ENCODE measurements at places on chromosomes 2 and 18.

- no peak for DNase-seq
- no peaks in the 10 kb centered on the region for H3K27me3 ChIP-seq
- H3K27ac ChIP-seq = no peak overlapping the region
- no peaks in the 10 kb centered on the region for H3K36me3 ChIP-seq
- peaks cover 8% of the 10 kb centered on the region for H3K4me1 ChIP-seq
- H3K4me3 ChIP-seq = no peak overlapping the region
Measured at GRCh38 chr2:66940080-66940479, 457.1 kb upstream of the ETAA1 start.

GRCh38 chr2:130135692-130136541, 6.9 kb upstream of the POTEF start:
- no peaks in the 10 kb centered on the region for H3K4me1 ChIP-seq
- H3K36me3 ChIP-seq = no peaks in the 10 kb centered on the region
- no peak overlapping the region for H3K4me3 ChIP-seq
- no peak overlapping the region for H3K27ac ChIP-seq
- H3K27me3 ChIP-seq = no peaks in the 10 kb centered on the region

GRCh38 chr2:62375113-62375420, 130.9 kb downstream of the TMEM17 start:
- no peaks in the 10 kb centered on the region for H3K4me1 ChIP-seq
- no peaks in the 10 kb centered on the region for H3K27me3 ChIP-seq
- no peaks in the 10 kb centered on the region for H3K36me3 ChIP-seq
- H3K4me3 ChIP-seq = no peak overlapping the region
- H3K27ac ChIP-seq = no peak overlapping the region

DNA sequence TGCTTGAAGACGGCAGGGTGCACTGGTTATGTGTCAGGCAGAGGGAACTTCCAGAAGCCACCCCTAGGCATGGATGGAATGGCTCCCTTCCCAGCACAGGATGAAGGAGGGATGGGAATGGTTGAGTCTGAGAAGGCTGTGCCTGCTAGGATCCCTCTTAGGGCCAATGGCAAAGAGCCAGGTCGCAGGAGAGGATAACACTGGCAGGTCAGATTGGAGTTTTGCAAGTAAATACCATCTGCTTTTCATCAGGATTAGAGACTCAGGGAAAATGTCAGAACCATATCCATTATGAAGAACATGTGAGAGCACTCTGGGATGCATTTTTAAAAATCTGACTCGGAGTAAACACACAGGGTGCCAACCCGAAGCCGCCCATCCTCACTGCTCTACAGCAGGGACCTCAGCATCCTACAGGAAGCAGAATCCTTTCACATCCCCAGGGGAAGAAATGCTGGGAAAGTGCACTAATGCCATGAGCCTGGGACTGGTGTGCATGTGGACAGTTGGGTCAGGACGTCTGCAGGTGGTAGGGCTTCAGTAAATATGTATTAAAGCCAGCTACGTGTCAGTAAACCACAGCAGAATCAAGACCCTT, 139.9 kb downstream of the MYT1L start:
- no peaks in the 10 kb centered on the region for H3K36me3 ChIP-seq
- no peak overlapping the region for H3K4me3 ChIP-seq
- no peak for DNase-seq
- H3K27ac ChIP-seq = no peak overlapping the region
- H3K27me3 ChIP-seq = no peaks in the 10 kb centered on the region

DNA sequence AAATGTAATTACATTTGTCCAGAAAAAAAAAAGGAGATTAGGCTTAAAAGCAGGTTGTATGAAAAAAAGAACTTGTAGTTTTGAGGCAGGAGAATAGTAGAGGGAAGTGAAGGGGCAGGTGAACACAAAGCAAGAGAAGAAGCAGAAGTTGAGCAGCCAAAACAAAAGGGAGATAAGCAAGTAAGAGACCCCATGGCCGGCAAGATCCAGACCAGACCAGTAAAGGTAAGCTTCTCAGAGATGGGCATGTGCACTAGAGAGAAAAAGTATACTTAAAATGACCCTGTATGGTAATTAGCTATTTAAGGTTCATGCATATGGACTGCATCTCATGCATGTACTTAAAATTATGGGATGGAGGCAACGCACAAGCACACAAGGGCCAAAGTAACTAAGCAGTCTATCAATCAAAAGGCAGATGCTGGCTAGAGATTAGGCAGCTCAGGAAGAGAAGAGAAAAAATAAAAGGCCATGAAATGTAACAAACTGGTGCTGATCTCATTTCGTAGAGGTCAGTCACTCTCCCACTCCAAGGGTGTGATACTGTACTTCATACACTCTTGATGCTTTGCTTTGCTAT, 9.7 kb downstream of the SIGLEC15 start:
- H3K27ac ChIP-seq = no peak overlapping the region
- no peak for DNase-seq
- H3K36me3 ChIP-seq = no peaks in the 10 kb centered on the region
- no peaks in the 10 kb centered on the region for H3K27me3 ChIP-seq

- no peak overlapping the region for H3K27ac ChIP-seq
- no peak overlapping the region for H3K4me3 ChIP-seq
- peaks cover 12% of the 10 kb centered on the region for H3K4me1 ChIP-seq
- H3K36me3 ChIP-seq = no peaks in the 10 kb centered on the region
- H3K27me3 ChIP-seq = no peaks in the 10 kb centered on the region
Measured at GRCh38 chr2:219733746-219734145, 106.3 kb downstream of the SLC4A3 start.

DNA sequence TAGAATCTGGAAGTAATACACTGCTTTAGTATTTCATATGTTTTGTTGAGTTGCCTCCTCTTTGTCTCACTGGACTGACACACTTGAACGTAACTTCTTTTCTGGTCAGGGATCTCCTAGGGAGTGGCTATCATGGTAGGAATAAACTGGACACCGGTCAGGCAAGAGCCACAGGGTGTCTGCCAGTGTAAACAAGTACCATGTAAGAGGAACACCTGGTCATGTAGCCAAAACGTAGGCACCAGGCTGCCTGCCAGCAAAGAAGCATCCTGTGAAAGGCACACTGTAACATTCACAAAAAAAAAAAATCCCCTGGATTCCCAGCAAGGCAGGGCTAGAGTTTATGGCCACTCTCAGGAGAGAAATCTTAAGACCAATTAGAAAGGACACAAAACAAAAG, 372.8 kb upstream of the RND3 start:
- H3K27ac ChIP-seq = no peak overlapping the region
- H3K4me1 ChIP-seq = peaks cover 5% of the 10 kb centered on the region
- no peaks in the 10 kb centered on the region for H3K36me3 ChIP-seq
- DNase-seq = no peak
- H3K27me3 ChIP-seq = no peaks in the 10 kb centered on the region

- H3K4me1 ChIP-seq = no peaks in the 10 kb centered on the region
- no peak overlapping the region for H3K4me3 ChIP-seq
- H3K27me3 ChIP-seq = peaks cover 13% of the 10 kb centered on the region
- H3K27ac ChIP-seq = no peak overlapping the region
Measured at GRCh38 chr18:75790111-75790510, 362.6 kb upstream of the SMIM21 start.

DNA sequence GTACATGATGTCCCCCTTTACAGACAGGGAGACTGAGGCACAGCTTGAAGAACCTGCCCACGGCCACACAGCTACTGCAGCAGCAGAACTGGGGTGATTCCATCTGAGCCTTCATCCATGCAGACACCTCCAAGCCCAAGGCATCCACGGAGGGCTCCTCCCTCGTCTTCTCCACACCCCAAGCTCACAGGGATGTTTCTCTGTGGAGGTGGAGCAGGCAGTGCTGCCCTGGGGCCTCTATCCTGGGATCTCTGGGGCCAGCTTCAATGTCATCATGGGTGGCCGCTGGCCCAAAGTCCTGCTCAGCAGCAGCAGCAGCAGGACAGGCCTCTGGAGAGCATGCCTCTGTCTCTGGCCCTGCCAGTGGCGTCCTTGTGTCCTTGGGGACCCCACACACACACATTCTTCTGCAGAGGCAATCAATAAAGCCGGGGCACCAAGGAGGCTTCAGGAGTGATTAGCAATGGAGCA, 31.2 kb downstream of the ADI1 start:
- H3K27me3 ChIP-seq = no peaks in the 10 kb centered on the region
- no peak overlapping the region for H3K4me3 ChIP-seq
- DNase-seq = no peak
- no peak overlapping the region for H3K27ac ChIP-seq

DNA sequence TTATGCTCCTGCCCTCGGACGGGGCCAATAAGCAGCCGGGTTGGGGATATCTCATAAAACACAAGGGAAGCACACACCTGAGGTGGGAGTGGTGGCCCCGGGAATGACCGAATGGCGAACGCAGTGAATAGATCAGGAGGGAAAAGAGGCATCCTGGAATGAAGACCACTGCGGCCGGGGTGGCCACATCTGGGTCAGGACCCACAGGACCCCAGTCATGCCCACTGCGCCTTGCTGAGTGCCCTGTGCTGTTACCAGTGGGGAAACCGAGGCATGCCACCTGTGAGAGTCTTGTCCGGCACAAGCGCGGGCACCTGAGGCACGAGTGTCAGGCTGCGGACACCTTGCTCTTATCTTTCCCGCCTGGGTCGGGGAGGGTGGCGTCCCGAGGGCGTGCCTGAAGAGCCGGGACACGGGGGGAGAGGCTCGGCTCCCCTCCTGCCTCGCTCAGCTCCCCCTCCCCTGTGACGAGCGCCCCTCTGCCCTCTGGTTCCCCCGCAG, 1.6 kb downstream of the PDCD1 start:
- no peaks in the 10 kb centered on the region for H3K36me3 ChIP-seq
- H3K27me3 ChIP-seq = no peaks in the 10 kb centered on the region
- H3K27ac ChIP-seq = no peak overlapping the region
- H3K4me1 ChIP-seq = no peaks in the 10 kb centered on the region
